HT-29 (cell line): ENCODE measurements at places on chromosomes 1 and 21.

DNA sequence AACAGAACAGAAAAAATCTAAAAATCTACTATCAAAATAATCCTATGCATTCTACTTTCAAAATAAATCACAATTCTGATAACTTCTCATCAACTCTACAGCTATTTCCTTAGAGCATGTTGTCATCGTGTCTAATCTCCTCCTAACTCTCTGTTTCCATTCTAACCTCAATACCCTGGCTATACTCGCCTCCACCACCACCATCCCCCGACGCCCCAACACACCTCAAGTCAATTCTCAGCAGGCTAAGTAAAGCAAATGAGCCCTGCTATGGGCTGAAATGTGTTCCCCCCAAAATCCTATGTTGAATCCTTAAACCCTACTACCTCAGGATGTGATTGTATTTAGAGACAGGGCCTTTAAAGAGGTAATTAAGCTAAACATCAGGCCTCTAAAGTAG is 34.6 kb downstream of the NRDC start:
- DNase-seq = no peak

DNA sequence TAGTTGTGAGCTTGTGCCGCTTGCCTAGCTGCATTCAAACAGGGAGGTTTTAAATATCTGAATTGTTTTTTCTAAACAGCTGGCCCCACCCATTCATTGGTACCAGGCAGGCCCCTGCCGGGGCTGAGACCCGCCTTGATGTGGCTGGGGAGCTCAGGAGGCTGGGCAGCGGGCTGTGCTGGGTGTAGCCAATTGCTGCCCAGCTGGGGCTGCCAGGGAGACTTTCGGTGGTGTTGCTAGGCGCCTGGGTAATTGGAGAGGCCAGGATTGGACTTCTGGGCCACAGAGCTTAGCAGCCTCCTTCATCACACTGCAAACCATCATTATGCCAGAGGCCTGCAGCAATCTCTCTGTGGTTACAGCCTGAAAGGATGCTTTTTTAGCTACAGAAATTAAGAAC is 12.2 kb downstream of the RHBDL2 start:
- peak; percentile 32 for DNase-seq

DNA sequence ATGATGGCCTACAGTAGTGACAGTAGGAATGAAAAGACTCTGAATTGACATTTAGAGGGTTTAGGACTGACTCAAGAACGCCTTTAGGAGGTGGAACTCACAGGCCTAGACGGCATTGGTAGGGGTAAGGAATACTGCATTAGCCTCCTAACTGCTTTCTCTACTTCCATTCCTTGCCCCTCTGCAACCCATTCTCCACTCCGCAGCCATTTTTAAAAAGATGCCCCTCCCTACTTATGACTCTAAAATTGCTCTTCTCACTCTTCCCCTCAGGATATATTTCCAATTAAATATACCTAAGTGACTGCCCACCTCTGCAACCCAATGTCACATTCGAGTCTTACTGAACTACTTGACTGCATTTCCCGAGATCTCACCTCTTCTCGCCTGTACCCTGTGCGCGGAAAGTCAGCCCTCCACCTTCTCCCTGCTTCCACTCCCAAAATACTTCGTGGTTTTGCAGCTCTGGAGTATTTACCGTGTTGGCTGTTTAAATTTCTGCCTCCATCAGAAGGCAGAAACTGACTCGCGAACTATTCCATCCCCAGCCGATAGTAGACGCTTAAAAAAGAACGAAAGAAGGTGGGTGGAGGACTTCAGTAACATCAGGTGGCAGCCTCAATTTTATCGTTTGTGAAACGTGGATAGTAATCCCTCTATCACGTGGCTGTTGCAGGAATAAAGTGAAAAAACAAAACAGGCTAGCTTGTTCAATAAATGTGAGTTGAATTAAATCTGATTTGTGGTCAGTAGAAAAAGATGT is 1.1 kb upstream of the YBX1 start:
- DNase-seq = no peak

GRCh38 chr1:219159946-219160645 is 13.6 kb upstream of the LYPLAL1 start:
- DNase-seq = peak; percentile 34

DNA sequence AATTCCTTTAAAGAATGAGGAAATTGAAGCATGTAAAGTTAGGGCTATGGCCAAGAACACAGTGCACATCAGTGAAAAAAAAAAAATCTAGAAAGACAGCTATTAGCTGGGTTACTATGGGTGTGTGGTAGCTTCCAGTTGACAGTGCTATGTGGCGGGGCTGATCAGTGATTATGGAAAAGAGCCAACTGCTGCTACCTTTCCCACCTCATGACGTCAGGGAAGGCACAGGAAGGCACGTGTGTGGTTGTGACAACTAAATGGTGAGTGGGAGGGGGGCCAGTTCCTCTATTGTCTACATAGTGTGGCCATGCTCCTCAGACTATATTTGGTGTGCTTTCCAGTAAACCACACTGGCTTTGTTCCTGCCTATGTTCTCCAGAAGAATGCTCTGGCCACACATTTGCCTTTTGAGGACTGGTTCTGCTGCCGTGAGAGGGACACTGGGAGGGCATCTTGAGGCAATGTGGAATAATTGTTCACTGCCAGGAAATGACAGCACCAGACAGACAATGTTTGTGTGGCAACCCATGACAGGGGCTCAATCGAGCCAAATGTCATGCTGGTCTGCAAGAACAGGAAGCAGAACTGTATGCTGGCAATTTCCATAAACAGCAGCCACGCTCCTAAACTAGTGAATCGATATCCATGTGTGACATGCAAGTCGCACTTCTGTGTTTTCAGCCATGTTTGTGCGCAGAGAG is 3.0 kb upstream of the SDE2 start:
- peak; percentile 51 for DNase-seq

- DNase-seq = no peak
Observed at GRCh38 chr1:39940980-39941871, 13.7 kb upstream of the MFSD2A start.

GRCh38 chr1:161071886-161072371 is 2.2 kb upstream of the ARHGAP30 start:
- peak; percentile 79 for DNase-seq

GRCh38 chr1:55334160-55334559 is 119.0 kb upstream of the USP24 start:
- DNase-seq = no peak

GRCh38 chr1:3366126-3367051 is 88.1 kb upstream of the ARHGEF16 start:
- no peak for DNase-seq

DNA sequence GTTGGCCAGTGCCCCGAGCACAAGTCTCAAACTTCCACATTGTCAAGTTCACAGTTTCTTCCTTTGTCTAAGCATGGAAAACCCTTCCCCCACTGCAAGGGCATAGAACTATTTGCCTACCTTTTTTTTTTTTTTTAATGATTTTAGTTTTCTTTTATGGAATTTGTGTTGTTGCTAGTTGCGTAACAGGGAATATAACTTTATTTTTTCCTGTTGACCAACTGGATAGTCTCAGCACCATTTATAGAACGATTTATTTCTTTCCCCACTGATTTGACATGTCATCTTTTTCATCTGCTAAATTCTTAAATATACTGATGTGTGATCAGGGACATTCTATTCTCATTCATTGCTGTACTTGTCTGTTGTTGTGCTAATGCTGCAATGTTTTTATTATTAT is 83.0 kb downstream of the PEX14 start:
- no peak for DNase-seq

- DNase-seq = peak; percentile 67
Observed at GRCh38 chr1:26408604-26409003, 2.0 kb upstream of the LIN28A start.

GRCh38 chr1:171841050-171841910 is at the start of gene DNM3:
DNM3 (plus strand) TSS chr1:171841498; CDS start chr1:171841657, 159 bp downstream.
- DNase-seq = no peak

DNA sequence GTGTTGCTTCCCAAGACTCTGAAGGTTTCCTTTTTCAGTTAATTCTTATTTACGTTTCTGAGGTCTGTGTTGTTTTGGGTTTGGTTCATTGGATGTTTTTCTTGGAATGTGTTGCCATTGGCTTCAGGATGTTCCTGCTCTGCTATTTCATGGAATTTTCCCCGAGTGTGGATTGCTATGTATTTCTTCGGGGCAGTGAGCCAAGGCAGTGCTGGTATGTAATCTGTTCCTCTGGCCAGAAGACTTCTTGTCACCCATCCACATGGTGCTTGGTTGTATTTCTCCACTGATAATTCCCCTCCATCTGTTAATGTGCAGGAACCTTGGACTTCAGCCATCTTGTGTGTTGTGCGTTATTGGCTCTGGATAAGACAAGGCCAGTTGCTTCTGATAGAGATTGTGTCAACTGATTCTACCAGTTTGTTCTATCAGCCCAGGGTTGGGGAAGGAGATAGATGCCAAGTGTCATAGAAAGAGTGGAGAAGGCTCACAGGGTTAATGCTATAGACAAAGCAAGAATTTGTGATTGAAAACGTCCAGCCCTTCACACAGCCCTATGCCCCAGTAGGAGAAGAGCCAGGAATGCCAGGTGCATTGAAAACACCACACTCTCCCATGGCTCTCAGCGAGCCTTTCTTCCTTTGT is 505.2 kb downstream of the PLPP3 start:
- DNase-seq = no peak

GRCh38 chr1:13792419-13792818 is 92.4 kb downstream of the PRDM2 start:
- no peak for DNase-seq

- no peak for DNase-seq
Observed at GRCh38 chr1:76156987-76157386, 82.4 kb downstream of the ST6GALNAC3 start.

- no peak for DNase-seq
Observed at GRCh38 chr1:234643111-234643849, 33.3 kb upstream of the IRF2BP2 start.

DNA sequence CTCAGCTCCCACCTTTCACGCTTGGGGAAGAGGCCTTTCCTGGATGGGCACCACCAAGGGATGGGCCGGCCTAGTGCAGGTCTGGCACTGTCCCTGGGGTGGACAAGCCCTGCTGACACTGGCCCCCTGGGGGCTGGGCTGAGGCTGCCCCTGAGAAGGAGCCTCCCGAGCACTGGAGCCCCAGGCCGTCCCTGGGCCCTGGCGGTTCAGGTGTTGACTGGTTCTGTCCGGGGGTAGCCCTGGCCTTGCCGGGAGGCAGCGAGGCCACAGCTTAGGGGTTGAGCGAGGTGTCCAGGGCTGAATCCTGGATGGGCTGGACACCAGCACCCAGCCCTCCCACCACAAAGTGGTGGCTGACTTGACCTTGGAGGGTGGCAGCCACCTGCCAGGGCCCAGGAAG is 49.7 kb upstream of the ACTRT2 start:
- DNase-seq = no peak

DNA sequence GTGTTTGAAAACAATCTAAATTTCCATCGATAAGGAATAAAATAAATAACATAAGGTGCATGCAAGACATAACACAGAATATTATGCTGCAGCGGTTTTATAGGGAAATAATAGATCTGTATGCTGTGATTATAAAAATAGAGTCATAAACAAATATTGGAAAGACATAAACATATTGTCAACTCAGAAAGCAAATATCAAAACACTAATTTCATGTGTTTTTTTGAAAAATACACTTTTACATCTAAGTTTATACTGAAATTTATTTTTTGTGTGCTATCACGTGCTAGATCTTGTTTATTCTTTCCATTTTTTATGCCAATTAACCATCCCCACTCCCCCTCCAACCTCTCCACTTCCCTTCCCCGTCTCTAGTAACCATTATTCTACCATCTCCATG is 9.4 kb downstream of the OR6K3 start:
- DNase-seq = no peak

- DNase-seq = no peak
Observed at GRCh38 chr1:196659471-196659870, 7.6 kb downstream of the CFH start.

- DNase-seq = no peak
Observed at GRCh38 chr1:68479501-68479900, 17.4 kb downstream of the DEPDC1 start.

GRCh38 chr1:67771749-67772148 is 61.5 kb downstream of the GNG12 start:
- DNase-seq = no peak

GRCh38 chr1:91745640-91746373 is 140.1 kb downstream of the TGFBR3 start:
- no peak for DNase-seq

GRCh38 chr1:247448107-247448791 is 9.7 kb downstream of the OR2B11 start:
- peak; percentile 58 for DNase-seq

DNA sequence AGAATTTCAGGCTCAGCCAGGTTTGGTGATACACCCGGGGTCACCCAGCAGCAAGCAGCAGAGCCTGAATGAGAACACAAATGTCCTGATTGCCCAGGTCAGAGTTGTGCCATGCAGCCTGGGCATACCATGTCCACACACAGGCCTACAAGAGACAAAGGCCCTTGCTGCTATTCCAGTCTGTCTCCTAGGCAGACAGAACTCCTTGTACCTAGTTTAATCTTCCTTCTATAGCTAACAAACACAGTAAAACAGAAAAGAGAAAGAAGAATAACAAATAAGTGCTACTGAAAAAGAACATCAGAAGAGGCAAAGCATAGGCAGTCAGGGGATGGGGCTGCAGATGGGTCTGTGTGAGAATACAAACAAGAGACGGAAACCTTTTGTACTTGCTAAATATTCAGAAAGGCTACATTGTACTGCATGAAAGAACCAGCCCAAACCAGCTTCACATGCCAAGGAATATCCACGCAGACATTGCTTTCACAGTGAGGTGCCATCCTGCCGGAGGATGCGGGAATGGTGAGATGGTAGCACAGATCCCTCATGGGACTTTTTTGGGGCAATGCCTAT is 401.7 kb downstream of the OMA1 start:
- no peak for DNase-seq

DNA sequence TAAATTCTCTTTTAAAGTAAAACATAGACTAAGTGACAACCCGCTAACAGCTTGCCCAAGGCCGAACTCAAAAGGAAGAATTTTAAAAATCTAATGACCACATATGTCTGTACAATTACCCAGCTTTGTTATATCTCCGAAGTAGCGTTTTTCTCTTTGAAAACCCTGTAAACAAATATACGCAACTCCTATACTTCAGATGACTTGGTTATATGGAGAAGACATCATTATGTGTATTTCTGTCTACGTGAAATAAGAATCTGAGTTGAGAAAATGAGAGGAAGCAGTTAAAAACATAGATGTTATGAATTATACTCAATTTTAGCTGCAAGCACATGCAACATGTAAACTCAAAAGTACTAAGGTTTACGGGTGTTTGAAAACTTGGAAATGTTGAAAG is 2.0 kb downstream of the PBX1 start:
- no peak for DNase-seq

DNA sequence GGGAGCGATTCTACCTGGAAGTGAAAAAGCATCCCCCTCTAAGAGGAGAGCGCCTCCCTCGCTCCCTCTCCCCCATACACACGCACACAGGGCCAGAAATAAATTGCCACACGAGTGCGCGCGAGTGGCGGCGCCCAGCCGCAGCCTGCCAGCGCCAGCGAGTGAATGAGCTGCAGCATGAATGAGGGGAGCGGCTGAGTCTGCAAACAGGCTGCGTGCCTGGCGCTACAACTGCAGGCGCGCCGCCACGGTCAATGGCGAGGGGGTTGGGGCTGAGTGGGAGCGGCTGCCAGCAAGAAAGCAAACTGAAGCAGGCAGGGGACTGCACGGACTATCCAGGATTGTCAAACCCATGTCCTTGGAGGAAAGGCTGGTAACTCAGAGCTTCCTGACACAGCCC is 2.2 kb downstream of the CAMK1G start:
- DNase-seq = no peak
